ENCODE measurements at places on chromosomes 2 and 18.

DNA sequence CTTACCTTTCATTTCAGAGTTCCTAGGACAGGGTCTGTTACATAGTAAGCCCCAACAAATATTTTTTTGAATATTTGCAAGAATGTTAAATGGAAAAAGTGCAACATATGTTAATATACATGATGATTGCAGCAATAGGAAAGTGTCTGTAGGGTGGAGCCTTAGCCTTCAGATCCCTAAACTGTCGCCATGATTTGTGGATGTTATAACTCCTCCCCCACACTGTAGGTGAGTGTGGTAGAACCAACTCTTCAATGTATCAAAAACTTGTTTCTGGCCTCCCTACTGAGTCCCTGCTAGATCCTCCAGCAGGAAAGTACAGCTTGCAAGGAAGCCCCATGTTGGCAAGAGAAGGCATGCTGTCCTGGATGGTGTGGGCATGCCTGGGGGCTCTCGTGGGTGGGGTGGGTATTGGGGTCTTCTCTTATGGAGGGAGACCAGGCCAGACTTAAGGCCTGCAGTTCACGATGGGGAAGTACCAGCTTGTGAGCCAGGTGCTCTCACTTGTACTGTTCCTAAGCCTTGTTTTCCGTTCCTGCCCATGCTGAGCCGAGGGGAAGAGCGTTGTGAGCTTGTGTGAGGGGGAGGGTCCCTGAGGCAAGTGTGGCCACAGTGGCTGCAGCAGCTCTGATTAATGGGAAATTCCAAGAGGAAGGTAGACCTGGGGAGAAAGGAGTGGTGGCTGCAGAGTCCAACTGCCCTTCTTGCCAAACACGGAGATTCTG is 11.4 kb downstream of the FHOD3 start:
- no peak for DNase-seq

GRCh38 chr2:117917223-117917917 is 96.5 kb downstream of the CCDC93 start:
- no peak for DNase-seq

GRCh38 chr2:152693033-152693432 is 24.2 kb downstream of the PRPF40A start:
- no peak for DNase-seq

- DNase-seq: no peak
Measured at GRCh38 chr2:222102575-222103349, 196.0 kb downstream of the PAX3 start.

- peak; percentile 34 for DNase-seq
Measured at GRCh38 chr18:12336887-12337286, 28.8 kb downstream of the TUBB6 start.

DNA sequence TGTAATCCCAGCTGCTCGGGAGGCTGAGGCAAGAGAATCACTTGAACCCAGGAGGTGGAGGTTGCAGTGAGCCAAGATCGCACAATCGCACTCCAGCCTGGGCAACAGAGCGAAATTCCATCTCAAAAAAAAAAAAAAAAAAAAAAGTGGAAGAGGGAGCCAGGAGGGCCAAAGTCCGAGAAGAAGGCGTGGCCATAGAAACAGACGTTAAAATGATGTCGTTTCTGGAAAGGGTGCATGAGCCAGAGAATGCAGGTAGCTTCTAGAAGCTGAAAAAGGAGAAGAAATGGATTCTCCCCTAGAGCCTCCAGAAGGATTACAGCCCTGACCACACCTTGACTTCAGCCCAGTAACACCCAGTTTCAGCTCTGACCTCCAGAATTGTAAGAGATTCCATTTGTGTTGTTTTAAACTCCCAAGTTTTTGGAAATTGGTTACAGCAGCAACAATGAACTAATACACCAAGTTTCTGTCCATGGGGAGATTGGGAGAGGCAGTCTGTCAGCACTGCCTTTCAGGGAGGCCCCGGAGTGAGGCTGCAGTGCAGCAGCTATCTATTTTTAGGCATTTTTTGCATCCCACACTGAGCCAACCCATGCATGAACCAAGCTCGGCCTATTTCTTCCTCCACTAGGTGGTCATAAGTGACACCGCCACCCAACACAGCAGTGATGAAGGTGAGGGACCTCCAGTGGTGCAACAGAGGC is 14.2 kb upstream of the TRAF3IP1 start:
- no peak for DNase-seq

GRCh38 chr2:28981016-28981441 is at the start of gene TOGARAM2:
TSS of gene TOGARAM2 (plus strand) at chr2:28981298. CDS start at chr2:28994835, 13,537 bp downstream.
- DNase-seq: no peak

DNA sequence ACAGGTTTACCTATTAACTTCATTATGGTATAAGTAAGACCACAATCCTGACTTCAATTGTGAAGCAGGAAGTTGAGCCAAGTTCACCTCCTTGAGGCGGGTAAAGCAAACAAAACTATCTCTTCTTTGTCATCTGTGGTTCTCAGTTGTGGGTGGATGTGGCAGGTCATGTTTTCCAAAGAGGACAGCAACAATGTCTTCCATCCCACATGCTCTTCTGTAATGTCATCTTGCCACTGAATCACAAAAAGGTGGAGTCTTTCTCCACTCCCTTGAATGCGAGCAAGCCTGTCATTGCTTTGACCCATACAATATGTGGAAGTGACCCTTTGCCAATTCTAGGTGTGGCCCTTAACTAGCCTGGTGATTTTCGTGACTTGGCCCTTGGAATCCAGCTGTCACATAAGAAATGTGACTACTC is 98.7 kb downstream of the GRB14 start:
- DNase-seq: no peak

- DNase-seq: no peak
Measured at GRCh38 chr2:127820080-127820668, 9.2 kb upstream of the WDR33 start.

GRCh38 chr2:54559006-54559445 is 102.9 kb downstream of the SPTBN1 start:
- DNase-seq: no peak

DNA sequence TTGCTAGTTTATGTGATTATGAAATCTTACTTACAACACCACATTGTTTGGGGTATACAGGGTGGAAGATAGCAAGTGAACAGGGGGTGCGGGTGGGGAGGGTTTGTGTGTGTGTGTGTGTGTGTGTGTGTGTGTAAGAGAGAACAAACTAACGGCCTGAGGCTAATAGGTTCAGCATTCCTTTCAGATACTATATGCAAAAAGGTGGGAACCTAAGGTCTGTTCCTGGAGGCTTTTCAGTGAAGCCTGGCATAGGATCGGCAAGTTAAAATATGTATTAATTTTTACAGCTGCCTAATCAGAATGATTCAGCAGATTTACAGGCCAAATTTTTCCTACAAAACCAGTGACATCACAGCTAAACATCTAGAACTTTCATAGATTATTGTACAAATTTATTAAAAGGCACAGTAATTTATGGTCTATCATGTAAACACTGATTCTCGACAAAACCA is 7.6 kb upstream of the SPDYA start:
- no peak for DNase-seq

- no peak for DNase-seq
Measured at GRCh38 chr2:73260338-73260984, 23.8 kb downstream of the FBXO41 start.

GRCh38 chr2:36789181-36789804 is 92.8 kb downstream of the VIT start:
- DNase-seq: no peak

DNA sequence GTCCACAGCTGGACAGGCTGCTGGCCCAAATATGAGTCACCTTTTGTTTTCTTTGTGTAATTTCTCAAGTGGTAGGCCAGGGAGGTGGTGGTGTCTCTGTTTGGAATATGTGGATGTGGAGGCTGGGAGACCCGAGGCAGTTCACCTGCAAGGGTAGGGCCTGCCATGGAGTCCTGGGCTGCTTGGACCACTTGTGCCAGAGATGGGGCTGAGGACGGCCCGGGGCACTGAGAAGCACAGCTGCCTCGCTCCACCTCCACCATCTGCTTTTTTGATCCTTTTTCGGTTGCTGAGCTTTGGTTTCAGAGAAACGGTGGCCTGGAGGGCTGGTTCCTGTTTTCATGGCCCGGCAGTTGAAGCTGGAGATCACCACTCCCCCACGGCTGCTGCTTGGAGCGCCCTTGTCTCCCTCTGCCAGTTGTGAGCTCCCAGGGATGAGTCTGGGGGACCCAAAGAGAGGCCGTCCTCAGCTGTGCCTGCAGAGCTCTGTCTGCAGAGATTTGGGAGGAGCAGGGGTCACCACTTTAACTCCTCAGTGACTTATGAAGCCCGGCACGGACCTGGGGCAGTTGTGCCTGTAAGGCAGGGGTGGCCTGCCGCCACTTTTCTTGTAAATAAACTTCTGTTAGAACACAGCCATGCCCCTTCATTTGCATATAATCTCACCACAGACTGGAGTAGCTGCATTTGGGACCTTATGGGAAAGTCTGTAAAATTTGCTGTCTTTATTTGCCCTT is 67.6 kb upstream of the MCFD2 start:
- DNase-seq: no peak

DNA sequence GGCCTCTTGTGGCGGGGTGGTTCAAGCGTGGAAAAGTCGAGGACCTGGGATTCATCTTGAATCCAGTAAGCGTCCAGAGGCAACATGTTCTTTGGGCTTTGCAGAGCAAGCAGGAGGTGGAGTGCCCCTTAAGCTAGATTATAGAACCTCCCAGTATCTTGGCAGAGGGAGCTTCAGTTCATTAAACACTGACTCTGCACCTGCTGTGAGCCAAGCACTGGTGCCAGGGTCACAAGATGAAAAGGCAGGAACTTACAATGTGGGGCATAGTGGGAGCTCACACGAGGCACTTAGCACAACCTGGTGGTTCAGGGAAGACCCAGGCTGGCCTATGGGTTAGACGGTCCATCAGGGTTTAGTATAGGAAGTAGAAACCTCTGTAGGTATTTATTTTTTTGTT is 7.4 kb upstream of the FZD5 start:
- no peak for DNase-seq

- no peak for DNase-seq
Measured at GRCh38 chr2:119536707-119537106, 7.5 kb upstream of the CFAP221 start.

DNA sequence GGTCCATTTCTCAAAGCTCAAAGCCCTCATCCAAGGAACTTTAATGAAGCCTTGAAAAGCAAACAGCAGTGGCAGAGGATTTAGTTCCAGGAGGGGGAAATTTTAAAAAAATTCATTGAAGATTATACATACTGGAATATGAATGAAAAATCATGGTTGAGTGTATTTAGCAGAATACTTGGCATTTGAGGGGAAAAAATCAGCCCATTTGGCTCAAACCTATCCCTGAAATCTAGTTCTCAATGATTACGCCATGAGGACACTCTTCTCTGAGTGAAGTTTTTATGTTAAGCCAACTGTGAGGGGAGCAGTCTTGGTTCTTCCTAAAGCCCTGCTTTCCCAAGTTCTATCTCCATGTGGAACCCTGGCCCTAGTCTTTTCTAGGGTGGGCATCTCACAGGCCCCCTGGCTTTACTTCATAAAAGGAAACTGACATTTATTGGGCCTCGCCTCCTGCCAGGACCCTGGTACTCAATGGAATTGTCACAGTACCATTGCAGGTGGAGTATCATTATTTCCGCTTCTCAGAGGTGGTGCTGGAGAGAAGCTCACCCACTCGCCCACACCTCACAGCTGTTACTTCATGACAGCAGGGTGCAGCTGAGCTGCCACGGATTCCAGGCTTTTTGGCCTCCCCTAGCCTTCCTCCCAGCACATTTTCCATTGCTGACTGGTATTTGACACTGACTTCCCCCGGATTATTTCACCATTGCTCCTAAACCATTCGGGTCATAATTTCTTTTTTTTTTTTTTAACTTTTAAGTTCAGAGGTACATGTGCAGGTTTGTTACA is 56.8 kb downstream of the NXPH2 start:
- no peak for DNase-seq

- DNase-seq: no peak
Measured at GRCh38 chr2:100614455-100615000, 51.7 kb downstream of the PDCL3 start.

GRCh38 chr18:23871410-23871809 is 143.1 kb upstream of the TTC39C start:
- no peak for DNase-seq

DNA sequence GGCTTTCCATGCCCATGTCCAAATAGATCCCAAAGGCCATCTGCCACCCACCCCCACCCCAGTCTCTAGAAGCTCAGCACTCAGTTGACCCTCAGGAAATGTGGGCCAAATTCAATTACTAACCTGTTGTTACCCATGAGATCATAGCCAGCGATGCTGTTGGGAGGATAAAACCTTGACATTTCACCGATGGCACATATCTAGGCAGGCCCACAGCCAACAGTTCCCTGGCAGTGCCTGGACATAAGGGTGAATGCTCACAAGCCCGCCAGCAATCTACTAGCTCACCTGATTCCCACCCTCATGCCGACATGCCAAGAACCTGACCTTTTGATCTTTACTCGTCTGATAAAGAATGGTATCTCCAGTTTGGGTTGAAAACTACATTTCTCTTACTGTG is 11.8 kb upstream of the ACOXL start:
- no peak for DNase-seq

- DNase-seq: no peak
Measured at GRCh38 chr2:11214770-11215169, 59.5 kb downstream of the SLC66A3 start.

- DNase-seq: no peak
Measured at GRCh38 chr18:74436158-74436769, 20.8 kb downstream of the DIPK1C start.

DNA sequence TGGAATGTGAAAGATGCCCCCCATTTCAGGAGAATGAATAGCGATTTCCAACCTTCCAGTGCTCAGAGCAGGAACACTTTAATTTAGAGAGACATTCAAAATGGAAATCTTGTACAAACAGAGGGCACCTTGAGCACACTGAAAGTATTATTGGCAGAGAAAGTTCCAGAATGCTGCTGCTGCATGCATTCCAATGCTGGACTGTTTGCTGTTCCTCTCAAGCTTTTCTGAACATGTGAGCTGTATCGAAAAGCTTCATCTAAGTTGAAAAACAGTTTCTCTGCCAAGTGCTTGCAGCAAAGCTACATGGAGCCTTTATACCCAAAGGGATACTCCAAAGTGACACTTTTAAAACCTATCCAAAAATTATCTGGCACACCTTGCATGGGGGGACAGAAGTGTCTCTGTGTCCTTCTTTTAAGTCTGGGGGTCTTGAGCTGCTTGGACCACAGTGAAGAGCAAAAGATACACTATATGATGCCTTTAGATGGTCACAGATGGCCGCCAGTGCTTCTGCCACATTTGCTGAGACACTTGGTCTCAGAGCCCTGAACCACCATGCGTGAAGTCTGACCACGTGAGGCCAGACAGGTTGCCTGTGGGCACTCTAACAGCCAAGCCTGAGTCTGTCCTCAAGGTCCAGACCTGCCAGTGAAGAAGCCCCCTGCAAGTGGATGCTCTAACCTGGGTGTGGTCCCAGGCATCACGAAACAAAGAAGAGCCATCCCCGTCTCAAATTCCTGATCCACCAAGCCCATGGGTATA is 18.8 kb downstream of the UXS1 start:
- no peak for DNase-seq

DNA sequence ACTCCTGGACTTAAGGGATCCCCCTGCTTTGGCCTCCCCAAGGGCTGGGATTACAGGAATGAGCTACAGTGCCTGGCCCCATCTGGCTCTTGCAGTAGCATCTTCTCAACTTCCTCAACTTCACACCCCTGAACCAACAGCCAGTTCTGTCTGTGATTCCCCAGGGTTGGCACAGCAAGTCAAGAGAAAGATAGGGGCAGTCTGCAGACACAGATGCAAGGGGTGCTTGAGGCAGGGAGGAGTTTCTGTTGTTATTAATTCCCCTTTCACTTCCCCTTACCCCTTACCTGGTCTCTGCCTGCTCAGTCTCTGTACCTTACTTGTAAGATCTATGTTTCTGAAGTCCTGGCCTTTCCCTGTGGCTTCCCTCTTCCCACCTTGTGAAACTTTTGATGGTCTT is 54.1 kb upstream of the MEX3C start:
- no peak for DNase-seq
